Chondrocyte (in vitro differentiated cells): ENCODE measurements at places on chromosomes 2 and 18. TPM values are rescaled to one million over a fixed set of nuclear protein-coding genes. Genes with fewer than 3 reads are reported as not detected.

DNA sequence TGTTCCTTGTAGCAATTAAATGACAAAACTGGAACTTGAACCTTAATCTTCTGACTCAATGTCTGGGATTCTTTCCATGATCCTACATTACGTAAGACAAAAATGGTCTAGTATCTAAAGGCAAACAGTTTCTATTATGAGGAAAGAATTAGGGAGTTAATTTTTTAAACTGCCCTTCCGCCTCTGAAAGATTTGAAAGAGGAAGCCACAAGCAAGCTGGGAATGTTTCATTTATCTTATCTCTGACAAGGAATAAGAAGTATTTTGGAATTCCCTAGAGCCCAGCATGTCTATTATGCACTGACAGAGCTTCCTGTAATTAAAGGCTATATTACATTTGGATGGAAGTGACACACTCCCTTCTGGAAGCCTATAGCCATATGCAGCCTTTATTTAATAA, 558.8 kb upstream of the CDH2 start:
- H3K27me3 ChIP-seq: no peaks in the 10 kb centered on the region
- peaks cover 11% of the 10 kb centered on the region for H3K4me1 ChIP-seq
- H3K4me3 ChIP-seq: no peak overlapping the region
- H3K27ac ChIP-seq: no peak overlapping the region

- no peak for DNase-seq
- no peak overlapping the region for H3K4me3 ChIP-seq
- peaks cover 6% of the 10 kb centered on the region for H3K4me1 ChIP-seq
Observed at GRCh38 chr2:143906850-143907249, 613.1 kb downstream of the ZEB2 start.

AQP12A gene
- not detected in 3 replicates for total RNA-seq

NT5DC4 gene
- not detected in 3 replicates for total RNA-seq

DNA sequence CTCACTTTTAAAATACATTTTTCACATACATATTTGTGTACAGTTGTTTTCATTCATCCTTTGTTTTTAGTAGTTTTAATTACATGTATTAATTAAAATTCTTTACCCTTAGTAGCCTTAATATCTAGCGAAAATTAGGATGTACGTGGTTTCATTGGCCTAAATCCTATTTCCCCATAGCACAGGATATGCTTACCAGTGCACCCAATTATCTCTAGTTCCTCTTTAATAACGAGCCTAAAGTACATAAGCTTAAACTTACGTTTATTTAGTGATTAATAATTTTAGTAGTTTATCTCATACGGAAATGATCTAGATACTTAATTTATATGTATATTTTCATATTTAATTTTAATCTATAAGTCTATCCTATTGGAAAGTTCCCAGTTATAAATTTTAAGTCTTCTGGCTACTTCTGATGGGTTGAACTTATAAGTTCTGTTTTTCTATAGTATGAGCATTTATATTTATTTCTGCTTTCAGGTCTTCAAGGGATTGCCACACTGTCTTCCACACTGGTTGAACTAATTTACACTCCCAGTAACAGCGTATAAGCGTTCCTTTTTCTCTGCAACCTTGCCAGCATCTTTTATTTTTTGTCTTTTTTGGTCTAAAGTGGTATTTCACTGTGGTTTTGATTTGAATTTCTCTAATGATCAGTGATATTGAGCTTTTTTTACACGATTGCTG, 21.4 kb upstream of the RUFY4 start:
- peaks cover 5% of the 10 kb centered on the region for H3K4me1 ChIP-seq
- peaks cover 2% of the 10 kb centered on the region for H3K36me3 ChIP-seq
- peaks cover 5% of the 10 kb centered on the region for H3K27me3 ChIP-seq
- no peak overlapping the region for H3K27ac ChIP-seq
- DNase-seq: no peak
- no peak overlapping the region for H3K4me3 ChIP-seq
